CD4-positive, alpha-beta T cell treated with Interleukin-15 for 1 hour (primary cell): ENCODE measurements at places on chromosomes 3 and 15.

DNA sequence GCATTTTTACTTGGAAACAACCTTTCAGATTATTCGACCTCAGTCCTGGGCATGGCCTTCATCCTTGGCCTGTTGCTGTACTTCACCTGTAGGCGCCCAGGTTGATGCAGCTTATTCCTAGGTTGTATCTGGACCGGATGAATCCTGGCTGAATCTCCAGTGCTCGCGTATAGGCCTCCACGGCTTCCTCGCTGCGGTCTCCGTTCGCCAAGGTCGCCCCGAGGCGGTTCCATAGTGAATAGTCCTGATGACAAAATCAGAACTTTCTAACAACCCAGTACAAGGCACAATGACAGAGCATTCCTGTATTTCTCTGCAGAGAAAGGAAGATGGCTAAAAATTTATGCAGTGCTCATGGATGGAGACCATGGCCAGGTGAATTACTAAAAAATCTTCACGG is 154.7 kb downstream of the USP13 start:
- DNase-seq, result no peak

- no peak for DNase-seq
Measured at GRCh38 chr3:111047042-111047441, 24.6 kb upstream of the NECTIN3 start.

DNA sequence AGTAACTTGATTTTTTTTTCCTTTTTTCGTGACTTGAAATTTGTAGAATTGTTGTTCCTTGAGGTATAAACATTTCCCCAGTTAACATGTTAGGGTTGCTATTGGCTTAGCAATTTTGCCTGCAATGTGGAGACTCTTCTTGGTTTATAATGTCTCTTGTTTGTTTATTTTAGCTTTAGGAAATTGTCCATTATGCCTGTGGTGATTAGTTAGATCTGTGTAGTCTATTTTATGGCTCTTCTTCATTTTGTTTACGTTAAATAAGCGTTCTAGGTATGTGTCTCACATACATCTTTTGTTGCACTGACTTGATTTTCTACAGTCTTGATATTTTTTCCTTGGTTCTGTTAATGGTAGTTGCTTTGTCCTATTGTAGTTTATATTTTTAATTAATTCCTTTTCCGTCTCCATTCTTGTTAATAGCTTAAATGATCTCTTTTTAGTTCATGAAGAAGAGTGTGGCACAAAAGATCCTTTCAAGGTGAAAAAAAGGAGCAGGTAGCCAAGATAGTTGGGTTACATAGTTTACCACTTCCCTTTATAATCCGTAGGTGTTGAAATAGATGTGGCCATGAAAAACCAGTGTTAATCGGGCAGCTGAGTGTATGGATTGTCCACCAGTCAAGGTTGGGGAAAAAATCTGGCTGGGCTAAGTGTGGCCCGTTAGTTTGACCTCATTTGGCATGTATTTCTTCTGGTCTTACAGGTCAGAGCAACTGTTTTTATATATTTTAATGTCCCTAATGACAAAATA is 12.1 kb downstream of the IQGAP1 start:
- DNase-seq, result no peak

- DNase-seq, result no peak
Measured at GRCh38 chr15:91380114-91380513, 280.1 kb downstream of the SV2B start.
